Esophagus muscularis mucosa (tissue), 4 donors: ENCODE measurements at places on chromosomes 4 and X. TPM values are rescaled to one million over a fixed set of nuclear protein-coding genes. Genes with fewer than 3 reads are reported as not detected.

GRCh38 chrX:16022580-16023200 lies 100.7 kb upstream of the GRPR start:
- DNase-seq, result no peak
- H3K4me3 ChIP-seq, result no peak overlapping the region
- H3K27ac ChIP-seq, result no peak overlapping the region
- no peaks in the 10 kb centered on the region for H3K27me3 ChIP-seq
- no peaks in the 10 kb centered on the region for H3K4me1 ChIP-seq

- no peak for DNase-seq
- H3K27me3 ChIP-seq, result no peaks in the 10 kb centered on the region
- no peaks in the 10 kb centered on the region for H3K36me3 ChIP-seq
- peak overlapping the region; percentile 55 for H3K4me3 ChIP-seq
Measured at GRCh38 chrX:136200466-136200865, 50.7 kb downstream of the MAP7D3 start.

- H3K4me1 ChIP-seq, result peaks cover 6% of the 10 kb centered on the region
- H3K27ac ChIP-seq, result no peak overlapping the region
- H3K27me3 ChIP-seq, result peaks cover 3% of the 10 kb centered on the region
- DNase-seq, result no peak
Measured at GRCh38 chrX:25020391-25020904, 4.7 kb upstream of the ARX start.

DNA sequence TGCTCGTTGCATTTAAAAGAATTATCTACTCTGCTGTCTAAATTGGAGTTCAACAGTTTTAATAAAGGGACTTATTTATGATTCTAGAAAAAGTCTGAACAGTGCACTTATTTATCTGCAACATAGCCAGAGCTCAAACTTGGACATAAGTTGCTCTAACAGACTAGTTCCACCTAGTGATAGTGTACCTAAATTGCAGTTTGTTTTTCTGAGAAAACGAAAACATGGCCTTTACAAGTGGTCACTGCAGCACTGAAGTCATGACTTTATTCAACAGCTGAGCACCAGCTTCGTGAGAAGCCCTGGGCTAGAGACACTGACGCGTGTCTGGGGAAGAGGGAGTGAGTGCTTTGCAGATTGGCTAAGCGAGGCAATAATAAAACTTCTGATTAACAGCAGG lies 77.3 kb upstream of the IGSF1 start:
- no peaks in the 10 kb centered on the region for H3K27me3 ChIP-seq
- no peak overlapping the region for H3K4me3 ChIP-seq
- no peaks in the 10 kb centered on the region for H3K4me1 ChIP-seq
- no peak for DNase-seq
- H3K36me3 ChIP-seq, result no peaks in the 10 kb centered on the region
- no peak overlapping the region for H3K27ac ChIP-seq

- H3K36me3 ChIP-seq, result no peaks in the 10 kb centered on the region
- no peaks in the 10 kb centered on the region for H3K27me3 ChIP-seq
- no peak overlapping the region for H3K27ac ChIP-seq
- DNase-seq, result no peak
Measured at GRCh38 chr4:81509822-81510221, 38.1 kb upstream of the RASGEF1B start.

DNA sequence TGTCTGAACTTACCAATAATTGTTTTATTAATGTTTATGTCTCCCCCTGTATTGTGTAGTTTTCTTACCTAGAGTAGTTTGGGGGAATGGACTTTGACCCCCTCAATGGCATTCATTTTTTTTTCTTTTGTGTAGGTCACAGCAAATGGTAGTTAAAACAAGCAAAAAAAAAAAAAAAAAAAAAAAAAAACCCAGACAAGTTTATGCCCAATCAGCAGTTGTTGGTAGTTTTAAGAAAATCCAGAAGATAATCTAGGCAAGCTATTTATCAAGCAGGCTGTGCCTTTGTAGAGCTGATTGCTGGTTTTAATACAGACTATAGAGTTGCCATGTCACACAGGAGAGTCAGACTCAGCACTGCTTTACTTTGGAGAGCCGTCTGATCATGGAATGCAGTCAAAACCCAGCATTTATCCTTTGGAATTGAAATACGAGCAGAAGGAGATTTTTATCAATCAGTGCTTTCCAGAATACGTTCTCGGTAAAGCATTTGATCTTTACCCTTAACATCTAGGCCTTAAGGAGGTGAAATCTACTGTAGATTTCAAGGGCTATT lies 16.6 kb downstream of the DCUN1D4 start:
- no peak overlapping the region for H3K4me3 ChIP-seq
- DNase-seq, result peak; percentile 8
- no peak overlapping the region for H3K27ac ChIP-seq

- H3K27me3 ChIP-seq, result no peaks in the 10 kb centered on the region
- H3K36me3 ChIP-seq, result no peaks in the 10 kb centered on the region
- H3K4me3 ChIP-seq, result no peak overlapping the region
- H3K27ac ChIP-seq, result no peak overlapping the region
- DNase-seq, result no peak
Measured at GRCh38 chr4:16745009-16745635, 153.3 kb downstream of the LDB2 start.

GRCh38 chr4:85717351-85717750 lies 242.4 kb downstream of the ARHGAP24 start:
- H3K27ac ChIP-seq, result no peak overlapping the region
- no peak for DNase-seq
- no peak overlapping the region for H3K4me3 ChIP-seq
- no peaks in the 10 kb centered on the region for H3K27me3 ChIP-seq
- no peaks in the 10 kb centered on the region for H3K4me1 ChIP-seq

GRCh38 chr4:184335520-184335919 lies 117.8 kb upstream of the ENPP6 start:
- peaks cover 15% of the 10 kb centered on the region for H3K4me1 ChIP-seq
- no peak for DNase-seq
- no peaks in the 10 kb centered on the region for H3K27me3 ChIP-seq
- no peak overlapping the region for H3K27ac ChIP-seq
- H3K4me3 ChIP-seq, result no peak overlapping the region

DNA sequence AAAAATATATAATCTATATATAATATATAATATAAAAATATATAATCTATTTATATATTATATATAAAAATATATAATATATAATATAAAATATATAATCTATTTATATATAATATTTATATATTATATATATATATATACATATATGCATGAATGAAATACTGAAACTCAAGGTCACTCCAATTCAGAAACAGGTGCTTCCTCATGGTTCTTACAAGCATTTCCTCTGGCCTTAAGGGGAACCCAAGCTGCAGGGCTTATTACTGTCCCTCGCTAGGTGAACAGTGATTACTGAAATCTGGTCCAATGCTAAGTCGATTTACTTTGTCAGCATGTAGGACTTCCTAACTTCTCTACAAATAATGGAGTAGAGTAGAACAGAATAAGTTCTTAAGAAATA lies 174.3 kb downstream of the GPM6A start:
- H3K27ac ChIP-seq, result no peak overlapping the region
- no peaks in the 10 kb centered on the region for H3K36me3 ChIP-seq
- no peaks in the 10 kb centered on the region for H3K27me3 ChIP-seq
- no peak overlapping the region for H3K4me3 ChIP-seq

- no peaks in the 10 kb centered on the region for H3K4me1 ChIP-seq
- no peak for DNase-seq
- no peak overlapping the region for H3K4me3 ChIP-seq
- H3K27me3 ChIP-seq, result no peaks in the 10 kb centered on the region
- H3K27ac ChIP-seq, result no peak overlapping the region
- no peaks in the 10 kb centered on the region for H3K36me3 ChIP-seq
Measured at GRCh38 chr4:28639747-28640146, 1779.1 kb downstream of the STIM2 start.

DNA sequence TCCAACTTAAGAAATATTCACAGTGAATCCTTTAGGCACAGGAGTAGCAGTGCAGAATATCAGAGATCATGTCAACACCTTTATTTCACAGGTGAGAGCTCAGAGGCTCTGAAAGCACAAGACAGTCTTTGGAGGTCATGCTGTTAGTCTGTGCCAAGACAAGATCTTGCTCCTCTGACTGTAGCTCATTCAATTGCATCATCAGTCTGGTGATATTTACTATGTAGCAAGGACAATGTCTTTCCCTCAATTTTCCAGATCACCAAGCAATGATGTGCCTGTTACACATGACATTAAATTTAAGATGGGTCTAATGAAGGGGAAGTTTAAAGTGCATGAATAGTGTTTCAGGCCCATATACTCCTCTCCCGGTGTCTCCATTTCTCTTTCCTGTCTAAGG lies 277.5 kb downstream of the IL15 start:
- H3K27me3 ChIP-seq, result no peaks in the 10 kb centered on the region
- H3K36me3 ChIP-seq, result no peaks in the 10 kb centered on the region
- H3K4me3 ChIP-seq, result no peak overlapping the region
- no peaks in the 10 kb centered on the region for H3K4me1 ChIP-seq
- H3K27ac ChIP-seq, result no peak overlapping the region
- DNase-seq, result no peak

GRCh38 chrX:138791551-138791950 lies 80.0 kb upstream of the FGF13 start:
- no peak overlapping the region for H3K4me3 ChIP-seq
- no peaks in the 10 kb centered on the region for H3K36me3 ChIP-seq
- no peaks in the 10 kb centered on the region for H3K27me3 ChIP-seq
- no peak for DNase-seq

GRCh38 chrX:48002319-48002718 lies 1.5 kb downstream of the ZNF182 start:
- no peak overlapping the region for H3K4me3 ChIP-seq
- no peaks in the 10 kb centered on the region for H3K36me3 ChIP-seq
- H3K27ac ChIP-seq, result no peak overlapping the region

Gene DRP2
- 0.42 TPM for total RNA-seq

Gene RXFP1
- total RNA-seq, result not detected

Gene CENPVL1
- not detected for total RNA-seq

Gene MAGEC3
- not detected for total RNA-seq

Gene SERTM2
- not detected for total RNA-seq
